ENCODE measurements at places on chromosomes 6 and 20.

DNA sequence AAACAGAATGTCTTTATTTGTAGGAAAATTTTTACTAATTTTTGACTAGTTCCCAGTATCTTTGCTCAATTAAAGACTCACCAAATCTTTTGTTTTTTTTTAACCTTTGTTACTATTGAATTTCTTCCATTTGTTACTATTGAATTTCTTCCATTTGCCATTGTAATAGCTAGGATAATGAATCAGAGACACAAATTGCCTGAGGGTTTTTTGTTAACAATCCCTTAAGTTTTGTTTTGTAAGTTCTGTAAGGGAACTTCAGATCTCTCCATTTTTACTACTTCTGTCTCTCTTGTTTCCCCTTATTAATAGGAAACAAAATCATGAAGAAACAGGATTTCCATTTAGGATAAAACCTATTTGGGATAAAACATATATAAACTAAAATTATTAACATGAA, 104.3 kb downstream of the MAP3K4 start:
- no peak for DNase-seq

DNA sequence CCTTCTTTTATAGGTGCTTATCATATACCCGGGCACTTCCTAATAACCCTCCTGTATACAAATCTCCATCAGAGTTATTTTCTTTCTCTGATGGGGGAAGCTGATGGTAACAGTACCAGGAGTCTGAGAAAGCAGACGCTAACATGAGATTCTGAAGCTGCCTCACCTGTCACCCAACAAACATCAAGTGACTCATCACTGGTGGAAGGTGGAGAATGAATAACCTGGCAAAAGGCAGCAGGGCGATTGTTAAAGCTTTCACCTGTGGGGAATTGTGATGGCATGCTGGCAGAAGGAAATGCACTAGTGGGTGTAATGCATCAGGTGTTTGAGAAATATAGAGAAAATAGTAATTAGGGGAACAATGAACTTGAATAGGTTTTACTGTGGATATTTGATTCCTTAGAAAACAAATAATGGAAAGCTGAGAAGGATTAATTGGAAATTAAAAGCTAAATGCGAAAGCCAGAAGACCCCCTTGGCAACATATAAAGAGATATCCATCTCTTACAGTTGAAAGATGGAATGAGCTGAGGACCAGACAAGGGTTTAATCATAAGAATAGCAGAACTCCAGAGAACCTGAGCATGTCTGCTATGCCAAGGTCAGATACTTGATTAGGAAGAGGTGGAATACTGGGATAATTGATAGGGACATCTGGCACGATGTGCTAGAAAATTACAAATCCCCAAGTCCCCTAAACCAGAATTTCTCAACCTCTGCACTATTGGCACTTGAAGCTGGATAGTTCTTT, 517.1 kb downstream of the PKHD1 start:
- no peak for DNase-seq

DNA sequence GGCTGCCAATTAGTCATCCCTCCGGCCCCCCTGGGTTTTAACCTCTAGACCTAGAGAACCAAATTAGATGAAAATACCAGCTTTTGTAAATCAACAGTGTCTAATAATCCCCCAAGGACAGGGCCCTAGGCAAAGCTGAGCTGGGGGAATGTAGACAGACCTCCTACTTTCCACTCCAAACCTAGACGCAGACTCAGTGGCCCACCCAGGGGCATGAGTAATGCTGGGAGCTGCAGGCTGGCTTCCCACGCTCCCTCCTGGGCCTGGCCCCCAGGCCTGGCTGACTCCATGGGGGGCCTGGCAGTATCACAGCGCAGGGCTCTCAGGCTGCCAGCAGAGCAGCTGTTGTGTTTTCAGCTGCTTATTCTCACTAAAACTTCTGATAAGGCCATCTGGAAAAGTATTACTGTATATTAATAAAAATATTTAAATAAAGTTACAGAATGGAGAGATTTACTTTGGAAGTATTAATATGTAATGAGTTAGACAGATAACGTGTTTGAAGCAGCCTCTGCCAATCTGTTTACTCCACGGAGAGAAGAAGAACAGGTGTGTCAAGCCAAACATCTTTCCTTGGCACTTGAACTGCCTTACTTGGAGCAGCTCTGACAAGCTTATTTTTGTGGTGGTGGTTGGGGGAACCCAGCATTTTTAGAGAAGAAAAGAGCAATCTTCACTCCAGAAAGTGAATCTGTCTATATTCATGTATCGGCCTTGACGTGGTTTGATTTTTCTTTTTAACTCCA, 144.0 kb upstream of the AGPAT4 start:
- DNase-seq, result peak; percentile 45

DNA sequence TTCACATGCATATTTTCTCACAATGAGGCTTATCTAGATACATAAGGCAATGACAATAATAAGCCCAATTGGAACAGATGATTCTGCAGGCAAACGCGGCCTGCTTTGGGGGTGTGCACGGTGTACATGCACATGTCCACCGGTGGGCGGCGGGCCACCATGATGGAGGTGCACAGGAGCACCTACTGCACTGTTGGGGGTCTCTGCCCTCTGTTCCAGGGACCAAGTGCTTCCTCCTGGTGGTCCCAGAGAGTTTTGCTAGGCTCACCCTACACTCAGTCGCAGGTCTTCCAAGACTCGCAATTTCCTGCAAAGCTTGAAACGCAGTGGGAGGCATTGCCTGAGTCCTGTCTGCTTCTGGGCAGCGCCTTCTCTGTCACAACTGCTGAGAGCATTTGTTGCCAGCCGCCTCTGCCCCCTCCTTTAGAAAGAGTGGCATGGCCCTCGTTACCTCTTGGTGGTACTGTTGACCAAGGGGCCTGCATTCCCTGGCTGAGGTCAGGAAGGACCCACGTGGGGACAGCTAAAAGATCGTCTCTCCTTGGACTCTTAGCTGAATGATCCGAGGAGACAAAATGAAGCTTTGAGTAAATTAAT, 135.3 kb downstream of the ERMARD start:
- no peak for DNase-seq

- DNase-seq, result no peak
Measured at GRCh38 chr20:61803915-61804751, 261.5 kb downstream of the TAF4 start.

GRCh38 chr6:161482517-161482858, 208.6 kb upstream of the AGPAT4 start:
- DNase-seq, result no peak

- no peak for DNase-seq
Measured at GRCh38 chr6:106539936-106540335, 89.4 kb downstream of the RTN4IP1 start.

DNA sequence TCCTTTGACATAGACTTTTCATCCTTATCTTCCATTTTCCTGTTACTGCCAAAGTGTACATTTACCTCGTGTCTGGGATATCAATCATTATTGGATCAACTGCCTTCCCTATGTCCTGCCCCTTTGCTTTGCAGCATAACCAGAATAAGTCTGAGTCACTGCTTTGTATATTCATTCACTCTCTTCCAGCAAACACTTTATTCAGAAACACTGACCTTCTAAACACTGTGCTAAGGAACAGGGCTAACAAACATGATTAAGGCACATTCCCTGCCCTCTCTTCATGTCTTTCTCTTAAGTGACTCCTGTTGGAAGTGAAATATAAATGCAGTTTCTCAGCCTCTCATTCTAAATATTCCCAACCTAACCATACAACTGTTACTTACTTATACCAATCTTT, 66.9 kb downstream of the COL19A1 start:
- DNase-seq, result no peak

DNA sequence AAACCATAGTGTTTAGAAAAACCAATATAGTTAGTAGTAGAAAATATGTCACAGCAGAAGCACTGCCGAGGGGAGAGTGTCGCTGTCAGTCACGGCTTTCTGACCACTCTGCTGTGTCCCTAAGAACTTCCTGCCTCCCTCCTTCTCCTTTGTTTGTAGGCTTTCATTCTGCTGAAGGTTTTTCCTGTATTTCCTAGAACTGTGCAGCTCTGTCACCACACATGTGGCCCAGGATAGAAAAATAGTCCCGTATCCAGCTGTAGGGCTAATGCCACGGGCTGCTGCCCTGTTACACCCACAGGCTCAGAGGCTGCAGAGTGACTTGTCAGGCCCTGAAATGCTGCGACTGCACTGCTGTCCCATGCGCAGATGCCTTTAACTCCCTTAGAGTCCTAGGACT, 52.6 kb upstream of the SYNJ2 start:
- DNase-seq, result no peak

GRCh38 chr6:24064106-24064505, 61.9 kb upstream of the NRSN1 start:
- no peak for DNase-seq

GRCh38 chr20:56799187-56799586, 170.1 kb downstream of the TFAP2C start:
- no peak for DNase-seq
